ENCODE measurements at places on chromosomes 16 and 17.

GRCh38 chr16:56561126-56561525 lies 3.7 kb upstream of the MT4 start:
- no peak for DNase-seq

DNA sequence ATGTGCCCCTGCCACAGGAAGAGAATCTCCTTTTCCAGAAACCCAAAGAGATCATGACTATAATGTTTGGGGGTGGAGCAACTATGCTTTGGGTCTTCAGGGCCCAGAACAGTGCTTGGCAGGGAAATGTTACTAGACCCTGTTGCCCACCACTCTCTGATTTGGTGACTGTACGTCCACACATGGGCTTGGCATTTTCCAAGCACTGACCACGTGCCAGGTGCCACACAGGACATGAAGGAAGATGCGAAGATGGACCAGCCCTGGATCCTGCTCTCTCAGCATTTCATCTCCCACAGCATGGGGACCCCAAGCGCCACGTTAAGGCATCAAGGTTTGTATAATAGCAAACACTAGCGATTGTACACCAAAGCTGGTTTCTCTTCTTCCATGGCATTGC lies 50.1 kb downstream of the GSG1L start:
- DNase-seq = no peak

GRCh38 chr17:7001318-7001961 lies 5.6 kb downstream of the ALOX12 start:
- DNase-seq = no peak

DNA sequence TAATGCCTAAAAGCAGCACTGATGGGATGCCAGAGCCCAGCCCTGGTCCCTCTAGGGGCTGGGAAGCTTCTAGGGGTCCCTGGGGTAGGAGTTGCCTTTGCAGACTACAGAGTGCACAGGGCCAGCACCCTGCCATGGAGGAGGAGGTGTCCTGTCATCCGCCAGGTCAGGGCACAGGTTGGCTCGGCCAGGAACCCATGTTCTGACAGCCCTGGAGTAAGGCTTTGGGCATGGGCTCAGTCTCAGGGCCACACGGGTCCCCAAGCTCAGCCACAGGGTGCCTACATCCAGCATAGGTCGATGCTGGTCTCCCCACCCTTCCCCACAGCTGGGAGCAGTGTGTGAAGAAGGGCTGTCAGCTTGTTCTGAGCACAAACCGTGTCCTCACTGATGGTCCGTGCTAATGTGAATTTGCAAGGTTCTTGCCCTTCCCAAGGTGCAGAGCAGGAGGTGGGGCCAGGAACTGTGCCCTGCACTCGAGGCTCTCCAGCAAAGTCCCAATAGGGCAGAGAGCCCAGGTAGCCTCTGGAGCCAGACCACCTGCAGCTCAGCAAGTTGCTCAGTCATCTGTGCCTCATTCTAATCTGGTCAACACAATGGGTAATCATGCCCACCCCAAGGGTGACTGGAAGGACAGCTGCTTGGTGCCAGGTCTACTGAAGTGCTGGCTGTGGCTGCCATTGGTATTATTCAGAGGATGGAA lies 72.8 kb downstream of the AMFR start:
- DNase-seq = peak; percentile 8

DNA sequence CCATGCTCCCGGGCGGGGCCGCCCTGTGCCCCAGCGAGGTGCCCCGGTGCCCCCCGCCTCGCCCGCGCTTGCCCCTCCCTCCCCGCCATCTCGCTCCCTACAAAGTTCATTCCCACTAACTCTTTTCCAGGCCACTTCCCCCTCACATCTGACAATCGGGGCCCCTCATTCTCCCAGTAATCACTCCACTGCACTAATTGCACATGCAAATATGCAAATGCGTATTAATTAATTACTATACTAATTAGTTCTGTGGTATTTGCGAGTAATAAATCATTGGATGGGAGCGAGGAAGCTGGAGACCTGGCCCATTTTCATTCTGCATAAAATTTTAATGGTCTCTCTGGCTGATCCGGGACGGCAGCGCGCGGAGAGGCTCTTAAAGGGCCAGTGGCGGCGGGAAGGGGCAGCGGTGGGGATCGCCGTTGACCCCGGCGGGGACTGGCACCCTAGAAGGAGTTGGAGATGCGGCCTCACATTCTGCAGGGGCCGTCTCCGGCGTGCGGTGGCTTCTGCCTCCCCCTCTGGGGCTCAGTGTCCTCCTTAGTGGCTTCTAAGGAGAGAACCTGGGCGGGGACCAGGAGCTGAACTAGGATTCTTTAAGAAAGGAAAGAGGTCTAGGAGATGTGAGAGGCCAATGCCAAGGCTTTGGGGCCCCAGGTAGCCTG lies 8.4 kb upstream of the PPP1R1B start:
- no peak for DNase-seq

DNA sequence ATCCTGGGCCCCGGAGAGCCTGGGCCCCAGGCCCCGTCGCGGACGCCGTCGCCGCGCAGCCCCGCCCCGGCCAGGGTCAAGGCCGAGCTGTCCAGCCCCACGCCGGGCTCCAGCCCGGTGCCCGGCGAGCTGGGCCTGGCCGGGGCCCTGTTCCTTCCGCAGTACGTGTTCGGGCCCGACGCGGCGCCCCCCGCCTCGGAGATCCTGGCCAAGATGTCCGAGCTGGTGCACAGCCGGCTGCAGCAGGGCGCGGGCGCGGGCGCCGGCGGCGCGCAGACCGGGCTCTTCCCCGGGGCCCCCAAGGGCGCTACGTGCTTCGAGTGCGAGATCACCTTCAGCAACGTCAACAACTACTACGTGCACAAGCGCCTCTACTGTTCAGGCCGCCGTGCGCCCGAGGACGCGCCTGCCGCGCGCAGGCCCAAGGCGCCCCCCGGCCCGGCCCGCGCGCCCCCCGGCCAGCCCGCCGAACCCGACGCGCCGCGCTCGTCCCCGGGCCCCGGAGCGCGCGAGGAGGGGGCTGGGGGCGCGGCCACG lies 36.8 kb upstream of the ZC3H18 start:
- peak; percentile 56 for DNase-seq

All from femur (tissue), 1 donor.